ENCODE measurements at places on chromosomes 6 and 20.
A peak's percentile ranks its signal among the peaks of the same experiment; 100 is the strongest.

DNA sequence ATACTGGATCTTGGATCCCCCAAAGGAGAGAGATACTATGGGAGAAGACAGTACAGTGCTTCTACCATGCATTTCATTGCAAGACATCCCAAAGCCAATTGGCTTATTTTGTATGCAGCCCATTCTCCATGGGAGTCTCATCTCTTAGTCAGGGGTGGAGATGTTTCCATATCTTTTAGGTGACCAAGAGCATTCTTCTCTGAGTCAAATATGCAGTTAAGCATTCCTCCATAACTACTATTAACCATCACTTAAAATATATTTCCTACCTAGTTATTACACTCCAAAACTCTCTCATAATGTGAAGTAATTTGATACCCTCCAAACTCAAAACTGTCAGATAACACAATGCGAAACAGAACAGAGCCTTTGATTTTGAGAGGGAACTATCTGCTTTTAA, 542.6 kb downstream of the HDGFL1 start:
- DNase-seq: no peak

DNA sequence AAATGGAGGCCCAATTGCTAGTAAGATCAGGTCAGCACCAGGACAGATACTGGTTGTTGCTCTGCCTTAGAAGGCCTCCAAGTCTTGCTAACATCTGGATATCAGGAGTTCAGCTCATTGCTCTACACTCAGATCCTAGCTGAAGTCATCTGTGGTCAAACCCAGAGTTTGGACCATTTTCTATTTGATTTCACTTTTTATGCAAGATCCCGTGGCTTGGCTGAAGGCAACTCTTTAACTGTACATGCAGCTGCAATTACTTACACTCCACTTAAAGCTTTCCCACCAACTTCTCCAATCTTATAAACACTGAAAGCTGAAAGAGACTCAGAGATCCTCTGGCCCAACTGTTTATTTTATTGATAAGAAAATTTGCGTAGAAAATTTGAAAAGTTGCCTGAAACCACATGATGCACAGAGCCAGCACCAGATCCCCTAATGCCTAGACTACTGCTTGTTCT, 2.7 kb downstream of the SLC17A2 start:
- DNase-seq: peak; percentile 42

GRCh38 chr20:60168963-60169362, 210.7 kb downstream of the CDH26 start:
- DNase-seq: no peak

GRCh38 chr6:154996016-154996590, 988 bp downstream of the TIAM2 start:
- DNase-seq: peak; percentile 16

DNA sequence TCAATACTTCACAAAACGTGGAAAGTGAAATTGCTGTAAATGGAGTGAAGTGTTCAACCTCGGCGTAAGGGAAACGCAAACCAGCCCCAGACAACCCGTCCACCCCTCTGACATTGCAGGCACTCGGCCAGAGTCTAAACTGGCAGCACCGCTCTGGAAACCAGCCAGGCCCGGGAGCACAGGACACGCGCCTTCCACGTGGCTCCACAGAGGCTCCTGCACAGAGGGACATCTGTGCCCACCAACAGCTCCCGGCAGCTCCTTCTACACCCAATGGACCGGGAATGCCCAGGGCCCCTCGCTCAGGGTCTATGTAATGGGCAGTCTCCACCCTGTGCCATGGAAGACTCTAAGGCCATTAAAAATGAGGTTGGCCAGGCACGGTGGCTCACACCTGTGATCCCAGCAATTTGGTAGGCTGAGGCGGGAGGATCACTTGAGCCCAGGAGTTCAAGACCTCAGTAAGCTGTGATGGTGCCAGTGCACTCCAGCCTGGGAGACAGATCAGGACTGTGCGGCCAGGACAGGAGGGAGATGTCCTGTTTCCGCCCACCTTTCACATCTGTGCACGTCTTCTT, 3.4 kb upstream of the HELZ2 start:
- DNase-seq: no peak

- no peak for DNase-seq
These were observed 18.5 kb upstream of the CEP43 start for GRCh38 chr6:166980738-166981137.

DNA sequence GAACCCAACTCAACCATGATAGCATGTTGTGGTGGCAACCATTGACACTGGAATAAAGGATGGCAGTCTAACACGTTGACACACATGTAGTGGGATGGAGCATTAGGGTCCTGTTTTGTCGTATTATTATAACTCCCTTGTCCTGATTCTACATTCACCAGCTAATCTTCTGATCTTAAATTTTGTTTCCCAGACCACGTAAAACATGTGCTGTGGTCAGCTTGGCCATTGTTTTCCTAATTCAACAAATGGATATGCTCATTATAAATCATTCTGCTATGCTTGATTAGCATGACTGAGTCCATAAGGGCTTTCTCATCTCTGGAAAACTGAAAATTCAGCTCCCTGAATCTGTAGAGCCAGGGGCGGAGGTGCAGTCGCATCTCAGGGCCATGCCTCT, 15.0 kb downstream of the MRAP2 start:
- DNase-seq: no peak

GRCh38 chr6:136685540-136686108, 106.7 kb downstream of the MAP3K5 start:
- no peak for DNase-seq

DNA sequence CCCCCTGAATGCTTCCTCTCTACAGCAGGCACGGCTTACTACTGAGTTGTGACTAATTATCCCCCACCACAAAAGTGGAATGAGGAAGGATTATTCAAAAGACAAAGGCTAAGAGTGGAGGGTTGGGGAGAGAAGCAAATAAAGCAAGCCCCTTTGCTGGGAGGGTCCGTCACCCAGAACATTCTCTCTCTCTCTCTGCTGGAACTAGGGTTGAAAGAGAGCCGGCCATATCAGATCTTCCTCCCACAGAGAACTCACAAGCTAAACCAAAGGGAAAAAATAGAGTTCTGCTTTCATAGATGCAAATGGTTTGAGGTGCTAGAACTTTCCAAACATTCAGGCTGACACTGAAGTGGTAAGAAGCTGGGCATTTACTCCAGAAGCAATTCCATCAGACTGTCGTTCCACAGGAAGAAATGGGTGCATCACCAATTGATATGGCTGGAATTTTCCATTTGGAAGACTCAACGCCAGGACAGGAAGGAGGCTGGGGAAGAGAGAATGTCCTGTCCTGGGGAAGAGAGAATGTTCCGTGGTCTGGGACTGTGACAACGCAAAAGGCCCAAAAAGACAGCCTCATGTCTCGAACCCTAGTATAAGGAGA, 7.9 kb downstream of the ZMYND8 start:
- no peak for DNase-seq

GRCh38 chr6:80508885-80509630, 402.6 kb downstream of the BCKDHB start:
- DNase-seq: peak; percentile 36

DNA sequence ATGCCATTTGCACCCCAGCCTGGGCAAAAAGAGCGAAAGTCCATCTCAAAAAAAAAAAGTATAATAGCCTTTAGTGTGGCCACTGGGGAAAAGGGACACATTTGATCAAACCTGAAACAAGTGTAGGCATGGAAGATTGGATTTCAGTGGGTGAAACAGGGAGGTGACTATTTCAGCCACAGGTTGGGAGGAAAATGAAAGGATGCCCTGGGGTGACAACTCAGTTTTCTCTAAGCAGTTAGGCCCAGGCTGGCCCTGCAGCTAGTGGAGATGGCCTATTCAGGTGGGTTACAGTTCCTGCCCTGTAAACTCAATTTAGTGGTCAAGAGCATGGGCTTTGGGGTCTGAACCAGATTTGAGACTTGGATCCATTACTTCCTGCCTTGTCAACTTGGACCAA, 36.4 kb downstream of the SPATA2 start:
- no peak for DNase-seq

DNA sequence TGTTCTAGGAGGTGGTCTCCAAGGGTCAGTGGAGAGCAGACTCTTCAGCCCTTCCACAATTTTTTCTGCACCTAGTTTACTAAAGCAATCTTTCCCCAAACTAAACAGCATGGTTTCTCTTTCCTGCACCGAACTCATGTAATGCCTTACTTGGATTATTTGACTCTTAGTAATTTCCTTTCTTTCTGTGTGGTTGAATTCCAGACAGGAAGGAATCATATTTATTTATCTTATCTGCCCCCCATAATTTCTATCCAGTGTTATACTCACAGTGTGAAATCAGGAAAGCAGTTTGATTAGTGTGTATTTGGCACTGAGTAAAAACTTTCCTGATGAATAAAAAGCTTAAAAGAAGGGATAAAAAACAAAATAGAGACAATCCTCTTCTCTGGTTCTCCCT, 140.3 kb upstream of the STMND1 start:
- DNase-seq: peak; percentile 9

DNA sequence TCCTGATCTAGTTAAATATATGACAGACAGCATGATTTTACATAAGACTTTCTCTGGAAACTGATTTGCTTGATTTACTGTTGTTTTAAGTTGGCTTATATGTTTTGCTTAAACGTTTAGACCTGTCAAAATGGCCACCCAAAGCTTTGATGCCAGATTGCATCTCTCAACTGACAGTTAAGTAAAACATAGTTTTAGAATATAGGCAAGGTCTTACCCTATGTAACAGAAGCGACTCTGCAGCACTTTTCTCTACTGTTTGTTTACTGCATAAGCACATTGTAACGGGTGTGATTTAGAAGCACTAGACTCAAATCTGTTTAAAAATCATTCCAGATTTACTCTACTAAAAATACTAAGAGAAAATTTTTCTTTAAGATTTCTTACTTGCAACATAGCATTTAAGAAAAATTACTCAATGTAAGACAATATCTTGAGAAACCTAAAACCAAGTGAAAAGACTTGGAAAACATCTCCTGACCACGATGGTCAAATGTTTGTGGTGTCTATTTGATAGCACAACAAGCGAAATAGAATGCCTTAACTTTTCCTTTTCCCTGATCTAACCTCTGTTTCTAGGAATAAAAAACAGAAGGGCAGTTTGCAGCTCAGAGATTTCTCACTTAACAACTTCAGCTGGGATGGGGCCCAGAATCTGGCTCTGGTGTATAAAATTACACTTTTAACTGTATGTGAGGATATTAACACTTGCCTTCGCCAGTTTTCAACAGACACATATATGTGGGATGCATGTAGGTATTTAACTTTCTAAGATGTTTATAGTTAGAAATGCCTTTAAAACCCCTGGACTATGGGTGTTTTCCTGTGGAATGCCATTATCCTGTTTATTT, 47.4 kb downstream of the AIG1 start:
- DNase-seq: no peak

DNA sequence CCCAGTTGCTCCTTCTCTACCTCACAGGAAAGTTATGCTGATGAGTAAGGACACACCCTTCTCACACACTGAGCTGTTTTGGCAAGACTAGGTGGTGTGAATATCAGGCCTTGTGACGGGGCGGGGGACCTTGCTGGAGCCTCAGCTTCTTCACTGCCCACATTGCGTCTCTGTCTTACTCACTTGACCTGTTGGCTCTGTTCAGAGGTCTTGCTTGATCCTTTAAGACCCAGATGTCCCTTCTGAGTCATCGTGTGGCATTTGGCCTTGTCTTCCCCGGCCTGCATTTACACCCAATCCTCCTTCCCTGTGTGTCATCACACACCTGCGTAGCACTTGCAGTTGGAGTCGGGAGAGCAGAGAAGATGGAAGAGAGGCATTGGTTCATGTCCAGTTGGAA, 8.3 kb upstream of the PRND start:
- no peak for DNase-seq
